ENCODE measurements at places on chromosomes 3 and 15.
A peak's percentile ranks its signal among the peaks of the same experiment; 100 is the strongest.

DNA sequence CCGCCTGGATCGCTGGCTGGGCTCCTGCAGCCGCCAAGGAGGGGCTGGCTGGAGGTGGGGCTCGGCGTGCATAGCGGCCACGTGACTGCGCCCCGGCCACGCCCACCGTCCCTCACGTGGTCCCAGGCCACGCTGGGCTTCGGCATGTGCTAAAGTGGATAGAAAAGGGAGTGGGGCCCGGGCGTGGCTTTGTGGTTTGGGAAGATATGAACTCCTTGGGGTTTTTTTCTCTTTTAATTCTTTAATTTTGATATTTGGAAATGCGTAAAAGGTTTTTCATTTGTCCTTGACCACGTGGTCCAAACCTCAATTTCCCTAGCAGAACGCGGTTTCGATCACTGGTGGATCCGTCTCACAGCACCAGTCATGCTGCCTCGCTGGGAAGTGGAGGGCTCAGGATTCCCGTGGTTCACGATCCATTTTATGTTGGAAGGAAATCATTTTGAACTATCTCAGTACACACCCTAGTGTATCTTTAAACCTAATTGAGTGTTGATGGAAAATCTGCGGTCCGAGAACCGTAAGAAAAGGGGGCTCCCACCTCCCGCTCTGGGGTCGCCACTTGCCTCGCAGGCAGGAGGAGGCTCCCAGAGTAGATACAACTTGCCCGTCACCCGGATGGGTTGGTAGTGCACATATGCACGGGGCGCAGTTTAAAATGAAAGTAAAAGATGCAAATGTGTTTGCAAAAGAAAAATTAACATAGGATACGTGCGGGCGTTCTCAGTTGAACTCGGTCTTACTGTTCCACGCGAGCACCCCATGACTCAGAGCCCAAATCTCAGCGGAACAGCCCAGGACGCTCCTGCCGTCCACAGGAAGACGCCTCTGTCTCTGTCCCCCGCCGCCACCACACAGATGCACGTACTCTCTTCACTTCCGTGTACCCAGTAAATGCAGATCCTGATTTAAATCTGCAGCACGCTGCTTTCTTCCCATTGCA lies 141.9 kb downstream of the PGPEP1L start:
- DNase-seq: peak; percentile 91

DNA sequence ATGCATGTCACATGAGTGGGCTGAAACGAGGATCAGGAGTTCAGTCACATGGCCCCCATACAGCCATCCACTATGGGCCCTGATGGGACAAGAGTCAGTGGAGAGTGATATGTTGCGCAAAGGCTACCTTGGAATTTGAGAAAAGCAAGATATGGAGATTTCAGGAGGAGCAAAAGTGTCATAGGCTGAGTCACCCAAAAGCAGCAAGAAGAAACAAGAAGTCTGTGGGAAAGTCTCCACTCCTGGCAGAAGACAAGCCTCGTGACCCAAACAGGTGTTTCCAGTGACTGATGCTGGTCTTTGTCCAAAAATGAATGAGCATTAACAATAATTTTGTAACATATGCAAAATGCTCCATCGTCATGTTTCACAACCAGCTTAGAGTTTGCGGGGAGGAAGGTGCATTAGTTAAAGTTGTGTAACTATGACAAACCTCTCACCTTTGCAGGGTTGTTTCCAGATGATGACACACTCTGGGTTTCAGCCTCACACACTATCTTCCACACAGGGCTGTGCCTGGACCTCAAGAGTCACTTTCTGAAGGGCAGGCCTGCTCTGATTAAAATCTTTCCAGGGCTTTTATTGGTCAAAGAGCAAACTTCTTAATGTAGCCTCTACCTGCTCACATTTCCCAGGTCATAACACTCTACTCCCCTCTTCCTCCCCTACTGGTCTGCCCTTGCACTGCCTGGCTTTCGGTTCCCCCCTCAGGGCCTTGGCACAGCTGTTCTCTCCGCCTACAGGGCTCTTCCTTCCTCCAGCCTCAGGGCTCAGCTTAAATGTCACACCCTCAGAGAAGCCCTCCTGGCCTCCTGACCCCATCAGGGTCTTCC lies 3.9 kb upstream of the DNASE1L3 start:
- DNase-seq: peak; percentile 65

DNA sequence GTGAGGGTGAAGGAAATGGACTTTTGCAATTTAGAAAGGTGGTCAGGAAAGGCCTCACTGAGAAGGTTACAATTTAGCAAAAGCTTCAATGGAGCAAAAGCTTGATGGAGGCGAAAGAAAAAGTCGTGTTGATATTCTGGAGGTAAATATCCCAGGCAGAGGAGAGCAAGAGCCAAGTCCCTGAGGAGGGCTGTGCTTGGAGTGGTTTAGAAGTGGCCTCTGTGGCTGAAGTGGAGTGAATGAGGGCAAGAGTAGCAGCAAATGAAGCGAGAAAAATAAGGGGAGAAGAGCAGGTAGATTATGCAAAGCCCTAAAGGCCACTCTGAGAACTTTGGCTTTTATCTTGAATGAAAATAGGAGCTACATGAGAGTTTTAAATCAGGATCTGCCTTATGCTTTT lies 54.1 kb downstream of the GUCA1C start:
- DNase-seq: no peak

- no peak for DNase-seq
Observed at GRCh38 chr15:39888243-39888642, 31.8 kb downstream of the GPR176 start.

All from activated CD4-positive, alpha-beta T cell treated with anti-CD3 and anti-CD28 coated beads, Interleukin-2, amount 10 ng/mL, durations not matched to agents 24 days and 14 days (primary cell).